MG63 (cell line): ENCODE measurements at places on chromosomes 1 and 21.

DNA sequence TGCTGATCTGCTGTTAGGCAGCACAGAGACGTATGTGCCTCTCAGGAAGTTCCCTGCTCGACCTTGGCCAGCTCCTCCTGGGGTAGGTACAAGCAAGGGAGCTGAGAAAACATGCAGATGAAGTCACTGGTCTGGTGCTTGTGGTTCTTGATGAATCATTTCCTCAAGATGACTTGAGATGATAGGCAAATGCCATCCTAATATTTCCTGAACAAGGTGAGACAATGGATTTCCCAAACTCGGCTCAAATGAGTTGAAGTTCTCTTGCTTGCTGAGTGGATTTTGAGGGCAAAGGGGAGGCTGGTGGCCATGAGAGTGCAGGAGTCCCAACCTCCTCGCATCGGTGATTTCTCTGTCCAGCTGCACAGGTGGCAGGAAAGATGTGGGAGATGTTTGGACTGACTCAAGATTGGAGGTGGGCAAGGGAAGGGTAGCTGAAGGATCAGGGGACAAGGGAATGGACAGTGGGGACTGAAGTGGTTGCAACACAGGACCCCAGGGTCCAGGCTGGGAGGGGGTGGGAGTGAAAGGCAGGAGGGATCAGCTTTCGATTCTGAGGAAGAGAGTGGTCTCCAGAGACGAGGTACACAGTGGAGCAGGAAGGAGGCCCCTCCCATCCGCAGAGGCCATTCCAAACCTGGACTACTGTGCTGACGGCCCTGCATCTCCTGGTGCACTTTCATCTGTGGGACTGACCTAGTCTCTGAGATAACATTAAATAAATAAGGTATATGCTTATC, 63.9 kb downstream of the CAPN2 start:
- peak; percentile 61 for DNase-seq

DNA sequence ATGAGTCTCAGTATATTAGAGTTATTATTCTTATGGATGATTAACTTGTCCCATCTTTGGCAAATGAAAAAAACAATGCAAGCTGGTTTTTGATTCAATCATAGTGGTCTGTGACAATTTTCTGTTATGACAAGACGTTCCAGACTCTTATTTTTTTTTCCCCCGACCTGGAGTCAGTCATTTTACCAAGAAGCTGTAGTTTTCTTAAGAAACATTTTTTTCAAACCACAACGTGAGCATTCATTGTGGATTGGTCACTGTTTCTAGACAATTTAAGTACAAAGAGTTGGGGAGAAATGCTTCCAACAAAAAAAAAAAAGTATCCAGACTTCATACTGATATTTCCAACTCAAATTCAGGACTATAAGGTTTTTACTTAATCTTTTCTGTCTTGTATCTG, 8.0 kb upstream of the ANGPTL3 start:
- no peak for DNase-seq

DNA sequence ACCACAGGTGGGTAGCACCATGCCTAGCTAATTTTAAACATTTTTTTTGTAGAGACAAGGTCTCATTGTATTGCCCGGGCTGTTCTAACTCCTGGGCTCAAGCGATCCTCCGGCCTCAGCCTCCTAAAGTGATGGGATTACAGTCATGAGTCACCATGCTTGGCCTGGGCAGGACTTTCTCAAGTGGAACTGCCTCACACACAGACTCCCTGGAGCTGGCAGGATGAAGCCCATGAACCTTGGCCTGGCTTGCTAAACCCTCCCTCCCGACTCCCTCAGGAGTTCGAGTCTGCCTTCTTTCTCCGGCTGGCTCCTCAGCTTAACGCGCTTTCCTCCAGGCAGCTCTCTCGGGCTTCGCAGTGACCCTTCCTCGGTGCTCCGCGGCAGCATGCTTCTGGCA, 7.7 kb upstream of the ECE1 start:
- peak; percentile 87 for DNase-seq

- DNase-seq, result no peak
Measured at GRCh38 chr1:246582301-246583055, 16.2 kb downstream of the CNST start.

- no peak for DNase-seq
Measured at GRCh38 chr21:38188037-38188436, 68.8 kb upstream of the KCNJ15 start.

DNA sequence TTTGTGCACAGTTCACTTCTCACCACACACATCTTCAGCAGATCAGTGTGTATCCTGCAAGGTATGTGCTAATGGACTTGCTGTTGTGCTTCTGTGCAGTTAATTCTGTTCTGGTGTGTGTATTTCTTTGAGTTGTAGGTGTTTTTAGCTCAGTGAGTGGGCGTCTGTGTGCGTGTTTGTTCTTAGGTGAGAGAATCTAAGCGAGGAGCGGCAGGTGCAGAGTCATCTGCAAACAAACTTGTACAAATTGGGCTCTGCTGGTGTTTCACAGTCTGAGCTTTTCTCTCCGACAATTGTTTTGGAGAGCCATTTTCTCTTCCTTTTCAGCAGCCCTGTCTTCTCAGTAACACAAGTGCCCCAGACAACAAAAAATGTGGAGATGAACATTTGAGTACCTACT, 43.6 kb downstream of the ACP6 start:
- DNase-seq, result no peak

GRCh38 chr1:58104960-58105359, 441.6 kb downstream of the OMA1 start:
- no peak for DNase-seq

DNA sequence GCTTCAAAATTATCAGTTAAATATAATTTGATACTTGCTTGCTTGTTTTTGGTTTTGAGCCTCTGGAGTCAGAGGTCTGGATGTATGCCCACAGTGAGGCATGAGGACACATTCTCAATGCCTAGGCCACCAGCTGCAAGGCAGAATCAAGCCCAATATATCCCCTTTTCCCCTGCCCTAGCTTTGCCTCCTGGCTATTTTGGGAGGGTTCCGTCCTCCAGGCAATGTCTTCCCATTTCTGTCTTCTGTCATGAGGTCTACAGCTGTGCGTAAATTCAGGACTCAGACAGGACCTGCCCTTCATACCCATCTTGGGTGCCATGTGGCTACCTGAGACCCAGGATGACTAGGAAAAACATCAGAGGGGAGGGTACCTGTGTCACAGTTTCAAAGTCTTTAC, 19.2 kb downstream of the NRDC start:
- no peak for DNase-seq

DNA sequence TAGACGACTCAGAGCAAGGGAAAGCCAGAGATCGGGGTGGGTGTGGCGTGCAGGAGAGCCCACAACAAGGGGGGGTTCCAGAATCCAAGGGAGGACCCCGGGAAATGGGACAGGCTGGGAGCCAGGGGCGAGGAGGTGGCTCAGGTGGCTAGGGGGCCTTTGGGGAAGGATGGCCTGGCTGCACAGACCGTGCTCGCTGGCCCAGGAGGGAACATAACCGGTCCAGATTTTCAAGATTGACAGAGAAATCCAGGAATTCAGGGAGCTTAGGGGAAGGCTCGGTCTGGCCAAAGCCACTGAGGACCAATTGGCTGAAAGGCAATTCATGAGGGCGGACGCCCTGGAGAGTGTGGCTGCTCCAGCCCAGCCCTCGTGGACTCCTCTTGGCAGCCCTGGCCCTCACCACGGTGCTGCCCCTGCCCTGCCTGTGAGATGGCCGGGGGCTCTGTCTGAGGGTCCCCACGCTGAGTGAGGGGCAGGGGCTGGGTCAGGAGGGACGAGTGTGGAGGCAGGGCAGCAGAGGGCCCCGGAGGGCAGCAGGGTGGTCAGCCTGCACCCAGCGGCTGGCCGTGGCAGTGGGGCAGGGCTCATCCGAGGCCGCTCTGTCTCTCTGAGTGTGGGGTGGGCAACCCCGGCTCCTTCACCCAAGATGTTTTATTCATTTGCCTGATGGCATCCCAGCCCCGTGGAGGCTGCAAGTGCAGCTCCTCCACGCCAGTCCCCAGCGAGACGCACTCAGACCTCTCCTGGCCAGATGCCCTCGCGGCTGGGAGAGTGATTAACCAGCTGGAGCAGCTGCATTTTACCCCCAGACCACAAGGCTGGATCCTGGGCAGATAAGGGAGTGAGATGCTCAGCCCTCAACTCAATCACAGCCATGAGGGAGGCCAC, 5.6 kb upstream of the LRRC3 start:
- DNase-seq, result no peak

DNA sequence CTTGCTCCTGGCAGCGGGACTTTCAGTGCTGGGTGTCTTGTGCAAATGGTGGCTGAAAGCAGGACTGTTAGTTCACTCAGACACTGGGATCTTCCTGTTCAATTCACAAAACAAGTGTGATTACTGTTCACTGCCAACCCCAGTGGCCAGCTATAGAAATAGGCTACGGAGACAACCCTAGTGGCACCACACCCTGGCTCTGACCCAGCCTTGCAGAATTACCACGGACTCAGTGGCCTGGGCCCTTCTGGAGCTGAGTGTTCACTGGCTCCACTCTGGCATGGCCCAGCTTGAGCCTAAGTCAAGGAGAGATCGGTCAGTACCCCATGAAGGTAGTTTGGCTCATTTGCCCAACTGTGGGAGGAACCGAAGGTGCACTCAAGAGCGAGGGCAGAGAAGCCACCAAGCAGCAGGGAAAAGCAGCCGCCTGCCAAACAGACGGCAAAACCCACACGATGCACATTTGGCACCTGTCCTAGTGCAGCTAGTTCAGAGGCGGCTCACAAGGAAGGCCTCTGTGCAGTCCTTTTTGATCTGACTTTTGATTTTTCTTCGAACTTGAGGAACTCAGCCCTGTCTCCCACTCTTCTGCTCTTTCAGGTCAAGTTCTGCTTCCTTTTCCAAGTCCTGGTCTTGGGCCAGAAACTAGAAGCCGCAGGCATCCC, 5.9 kb downstream of the KIAA2013 start:
- no peak for DNase-seq

DNA sequence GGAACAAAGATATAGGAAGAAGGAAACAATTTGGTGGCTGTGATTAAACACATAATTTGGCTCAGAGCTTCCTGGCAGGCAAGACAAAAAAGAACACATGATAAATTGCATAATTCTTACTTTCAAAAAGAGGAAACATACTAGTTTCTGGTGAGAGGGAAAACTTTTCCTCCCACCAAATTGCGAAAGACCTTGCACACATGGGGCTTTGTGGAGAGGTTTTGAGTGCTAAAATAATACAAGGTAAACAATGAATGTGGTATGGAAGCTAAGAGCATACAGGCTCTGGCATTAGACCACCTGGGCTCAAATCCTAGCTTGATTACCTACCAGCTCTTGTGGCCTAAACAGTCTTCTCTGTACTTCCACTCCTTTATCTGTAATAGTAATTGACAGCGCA, 140.2 kb upstream of the HOOK1 start:
- DNase-seq, result no peak

DNA sequence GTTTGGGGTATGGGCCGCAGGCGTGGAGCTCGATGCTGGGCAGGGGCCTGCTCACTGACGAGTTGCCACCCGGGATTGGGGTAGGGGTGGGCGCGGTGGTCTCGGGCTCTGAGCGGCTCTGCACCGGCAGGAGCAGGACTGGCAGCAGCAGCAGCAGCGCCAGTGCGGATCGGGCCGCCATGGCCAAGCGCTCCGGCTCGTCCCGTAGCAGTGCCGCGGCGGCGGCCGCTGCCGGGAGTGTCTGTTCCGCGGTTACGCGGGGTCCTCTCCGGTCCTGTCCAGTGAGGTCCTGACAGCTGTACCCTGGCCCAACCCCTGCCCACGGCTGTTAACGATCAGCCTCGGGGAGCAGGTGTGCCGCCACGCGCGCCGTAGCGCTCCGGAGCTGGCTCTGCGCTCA, 26.5 kb downstream of the ADARB1 start:
- no peak for DNase-seq

GRCh38 chr21:33477066-33477465, 2.7 kb downstream of the TMEM50B start:
- no peak for DNase-seq
